Amniotic epithelial cell (primary cell): ENCODE measurements at places on chromosomes 4 and X.

DNA sequence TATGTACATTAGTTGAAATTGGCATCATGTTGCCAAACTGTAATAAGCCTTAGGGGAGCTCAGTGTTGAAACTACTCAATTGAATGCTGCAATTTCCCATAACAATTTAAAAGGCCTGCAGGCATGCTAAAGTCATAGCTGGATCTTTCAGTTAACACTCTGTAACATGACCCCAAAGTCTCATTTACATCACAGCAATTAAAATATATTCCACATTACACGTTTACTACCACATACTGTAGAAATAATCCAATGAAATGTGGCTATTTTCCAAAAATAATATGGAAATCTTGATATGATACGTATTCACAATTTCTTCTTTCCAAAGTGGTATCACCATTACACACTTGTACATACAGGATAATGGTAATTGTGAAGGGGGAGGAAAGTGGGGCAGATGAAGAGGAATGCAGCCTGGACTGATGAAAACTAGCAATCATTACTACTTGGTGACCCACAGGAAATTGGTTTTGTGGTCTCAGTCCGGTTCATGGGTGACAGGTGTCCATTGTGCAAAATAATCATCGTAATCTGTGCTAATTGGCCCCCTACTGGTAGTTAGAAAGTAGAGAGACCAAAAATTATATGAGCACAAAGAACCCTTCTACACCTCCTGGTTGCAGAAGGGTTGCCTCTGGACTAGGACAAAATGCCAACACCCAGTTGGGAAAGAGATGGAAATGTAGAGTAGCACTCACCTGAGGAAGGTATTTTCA is 63.7 kb downstream of the TENM3 start:
- no peak for DNase-seq

- no peak for DNase-seq
These were observed 587.3 kb downstream of the TMA16 start for GRCh38 chr4:164081801-164082200.

GRCh38 chr4:132955146-132955545 is 193.9 kb upstream of the PCDH10 start:
- DNase-seq = no peak

- no peak for DNase-seq
These were observed 60.7 kb upstream of the DHRSX start for GRCh38 chrX:2561456-2561855.

- DNase-seq = no peak
These were observed 1.3 kb downstream of the ANTXR2 start for GRCh38 chr4:80071604-80072227.

- DNase-seq = no peak
These were observed 81.9 kb downstream of the PDLIM5 start for GRCh38 chr4:94533405-94534223.

- no peak for DNase-seq
These were observed 63.0 kb downstream of the SORBS2 start for GRCh38 chr4:185748901-185749390.

DNA sequence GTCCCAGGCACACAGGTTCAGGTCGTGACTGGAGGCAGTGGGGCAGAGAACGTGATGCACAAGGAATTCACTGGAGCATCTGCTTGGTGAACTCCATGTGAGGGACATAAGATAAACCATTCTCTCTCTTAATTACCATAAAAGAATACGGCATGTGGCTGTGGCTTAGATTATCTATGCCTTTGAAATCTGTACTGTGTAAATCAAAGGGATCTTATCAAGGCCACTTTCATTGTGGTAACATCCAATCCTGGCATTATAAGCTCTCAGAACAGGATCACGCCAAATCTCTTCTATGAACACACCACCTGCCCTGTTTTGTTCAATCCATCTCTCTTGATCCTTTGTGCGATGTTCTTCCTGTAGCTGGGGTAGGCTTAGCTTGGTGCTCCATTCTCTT is 192.3 kb downstream of the SPATA18 start:
- DNase-seq = no peak
